ENCODE measurements at places on chromosomes 7 and 10.

DNA sequence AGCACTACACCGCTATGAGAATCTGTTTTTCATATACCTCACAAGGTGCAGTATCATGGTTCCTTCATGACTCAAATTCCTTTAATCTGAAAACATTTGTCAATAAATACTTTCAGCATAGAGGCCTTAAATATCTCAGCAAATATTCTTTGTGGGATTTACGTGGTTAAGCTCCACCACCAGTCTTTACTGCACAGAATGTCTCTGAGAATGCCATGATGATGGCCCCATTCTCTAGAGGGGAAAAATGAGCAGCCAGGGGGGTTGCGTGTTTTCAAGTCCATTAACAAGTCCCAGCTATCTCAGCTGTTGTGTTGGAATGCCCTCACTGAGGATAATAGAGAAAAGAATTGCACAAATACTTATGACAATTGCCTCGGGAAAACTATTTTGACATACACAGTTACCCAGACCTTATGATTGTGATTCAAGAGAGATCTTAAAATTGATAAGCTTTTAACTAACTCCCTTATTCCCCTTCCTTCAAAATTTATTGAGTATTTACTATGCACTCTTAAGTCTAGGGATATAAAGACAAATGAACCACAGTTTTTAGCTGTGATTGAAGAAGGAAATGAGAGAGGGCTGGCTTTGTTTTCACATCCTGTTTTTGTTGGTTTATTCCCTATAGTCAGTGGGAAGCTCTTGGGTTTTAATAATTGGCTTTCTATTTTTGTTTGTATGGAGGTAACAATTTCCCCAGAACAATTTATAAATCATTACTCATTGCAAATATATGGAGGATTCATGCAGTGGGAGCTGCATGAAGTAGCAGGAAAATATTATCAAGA, 176.5 kb upstream of the VWC2 start:
- no peak for DNase-seq

DNA sequence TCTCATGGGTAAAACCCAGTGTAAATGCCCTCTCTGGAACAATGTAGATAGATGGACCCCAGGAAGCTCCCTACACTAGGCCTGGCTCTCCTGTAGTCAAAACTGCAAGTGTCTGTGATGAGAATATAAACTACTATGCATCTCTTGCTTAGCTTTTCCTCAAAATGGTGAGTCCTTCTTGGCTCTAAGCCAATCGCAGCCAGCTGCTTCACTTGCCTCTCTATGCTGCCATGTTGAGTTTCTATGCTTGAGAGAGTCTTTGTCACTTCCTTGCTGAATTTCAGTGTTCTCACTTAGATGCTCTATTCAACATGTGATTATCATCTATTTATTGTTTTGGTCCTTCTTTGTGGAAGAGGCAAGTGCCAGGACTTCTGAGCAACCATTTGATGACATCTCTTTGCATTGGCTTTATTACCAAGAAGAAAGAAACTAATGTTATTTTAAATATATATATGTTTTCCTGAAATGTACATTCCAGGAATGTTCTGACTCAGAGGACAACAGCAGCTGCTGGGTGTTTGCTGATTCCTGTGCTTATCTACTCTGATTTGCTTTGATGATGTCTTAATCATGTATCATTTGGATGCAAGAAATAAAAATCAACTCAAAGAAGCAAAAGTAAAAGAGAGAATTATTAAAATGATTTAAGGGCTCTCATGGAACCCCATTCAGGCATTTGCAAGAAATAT, 16.6 kb downstream of the TAS2R40 start:
- DNase-seq = no peak

DNA sequence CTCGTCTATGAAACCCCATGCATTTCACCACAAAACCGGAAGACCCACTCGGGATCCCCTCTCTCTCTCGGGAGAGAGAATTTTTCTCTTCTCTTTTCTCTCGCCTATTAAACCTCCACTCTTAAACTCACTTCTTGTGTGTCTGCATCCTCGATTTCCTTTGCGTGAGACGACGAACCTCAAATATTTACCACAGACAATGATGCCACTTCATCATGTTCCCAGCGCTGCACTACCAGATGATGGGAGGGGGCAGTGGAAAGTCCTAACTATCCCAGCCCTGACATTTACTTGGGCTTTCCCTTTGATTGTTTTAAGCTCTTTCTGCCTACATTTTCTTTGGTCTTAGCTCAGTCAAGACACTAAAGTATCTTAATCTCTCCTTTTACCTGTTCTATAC, 906.7 kb downstream of the GRID1 start:
- DNase-seq = no peak

- no peak for DNase-seq
These were observed 41.0 kb upstream of the PTF1A start for GRCh38 chr10:23151071-23151470.

GRCh38 chr7:5231811-5232484, 41.9 kb downstream of the WIPI2 start:
- DNase-seq = no peak

DNA sequence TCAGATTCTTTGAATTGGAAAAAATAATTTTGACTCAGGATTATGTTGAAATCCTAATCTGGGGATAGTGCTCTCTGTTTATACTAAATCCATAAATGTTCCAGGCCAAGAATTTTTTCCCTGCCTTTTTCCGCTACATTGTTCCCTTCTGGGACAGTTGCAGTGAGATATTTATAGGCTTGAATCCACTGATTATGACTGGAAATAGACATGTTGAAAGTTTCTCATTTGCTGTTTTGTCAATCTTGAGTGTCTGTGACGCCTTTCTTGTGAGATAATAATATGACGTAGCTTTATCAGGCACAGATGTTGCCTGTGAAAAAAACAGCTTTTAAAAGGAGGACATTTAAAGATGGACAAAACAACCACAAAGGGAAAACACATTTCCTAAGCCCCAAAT, 155.9 kb downstream of the ARID5B start:
- no peak for DNase-seq

- DNase-seq = no peak
These were observed 78.9 kb downstream of the ANLN start for GRCh38 chr7:36468370-36469101.

- peak; percentile 17 for DNase-seq
These were observed 18.4 kb downstream of the HPS6 start for GRCh38 chr10:102083541-102083940.

- DNase-seq = no peak
These were observed 91.3 kb upstream of the PRKG1 start for GRCh38 chr10:50982989-50983388.

DNA sequence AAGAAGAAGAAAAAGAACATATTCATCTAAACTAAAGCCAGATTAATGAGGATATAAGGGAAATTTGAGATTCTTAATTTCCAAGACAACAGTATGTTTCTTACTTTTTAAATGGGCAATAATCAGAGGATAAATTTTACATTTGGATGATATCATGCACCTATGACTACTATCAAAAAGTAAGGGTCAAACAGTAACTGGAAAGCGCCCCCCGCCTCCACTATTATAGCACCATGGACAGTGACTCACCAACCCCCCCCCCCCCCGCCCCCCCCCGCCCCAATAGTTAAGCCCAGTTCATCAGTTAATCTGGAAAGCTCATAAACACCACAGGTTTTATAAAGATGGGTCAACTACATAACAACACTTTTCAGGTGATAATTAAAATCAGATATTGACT, 194.3 kb upstream of the DGKB start:
- DNase-seq = no peak

- peak; percentile 71 for DNase-seq
These were observed 101.4 kb upstream of the FAM133B start for GRCh38 chr7:92691578-92691977.

- DNase-seq = peak; percentile 82
These were observed 138.2 kb downstream of the SVIL start for GRCh38 chr10:29496341-29497162.

DNA sequence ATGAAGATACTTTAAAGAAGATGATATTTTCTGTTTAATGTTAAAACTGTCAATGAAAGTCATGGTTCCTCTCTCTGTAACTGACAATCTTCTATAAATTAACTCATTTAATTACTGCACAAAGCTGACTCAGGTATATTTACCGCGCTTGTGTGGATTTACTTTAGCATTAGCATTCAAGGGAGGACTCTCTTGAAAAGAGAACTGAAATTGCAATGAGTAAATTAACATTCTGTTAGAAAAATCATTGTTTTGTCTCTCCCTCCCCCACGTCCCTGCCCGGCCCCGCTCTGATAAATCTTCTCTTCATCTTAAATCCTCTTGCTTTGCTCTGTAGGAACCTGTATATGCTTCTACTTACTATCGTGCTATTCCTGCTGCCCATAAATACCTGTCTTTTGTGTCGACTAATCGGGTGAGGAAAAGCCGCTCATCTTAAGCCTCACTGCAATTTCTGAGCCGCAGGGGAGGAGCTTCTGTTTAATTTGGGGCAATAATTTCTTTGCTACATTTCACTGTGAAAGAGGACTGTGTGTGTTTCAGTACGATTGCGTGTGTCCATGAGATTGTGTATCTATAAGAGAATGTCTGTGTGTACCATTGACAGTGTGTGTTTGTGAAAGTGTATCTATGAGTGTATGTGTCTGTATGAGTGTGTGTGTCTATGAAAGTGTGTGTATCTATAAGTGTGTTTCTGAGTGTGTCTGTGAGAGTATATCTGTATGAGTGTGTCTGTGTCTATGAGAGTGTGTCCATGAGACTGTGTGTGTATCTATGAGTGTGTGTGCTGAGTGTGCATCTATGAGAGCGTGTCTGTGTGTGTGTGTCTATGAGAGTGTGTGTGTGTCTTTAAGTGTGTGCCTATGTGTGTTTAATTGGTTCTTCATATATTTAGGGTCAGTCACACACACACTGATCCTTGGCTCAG, 46.5 kb upstream of the LYZL2 start:
- peak; percentile 76 for DNase-seq

- DNase-seq = no peak
These were observed 183.1 kb downstream of the NRP1 start for GRCh38 chr10:33151344-33151864.

DNA sequence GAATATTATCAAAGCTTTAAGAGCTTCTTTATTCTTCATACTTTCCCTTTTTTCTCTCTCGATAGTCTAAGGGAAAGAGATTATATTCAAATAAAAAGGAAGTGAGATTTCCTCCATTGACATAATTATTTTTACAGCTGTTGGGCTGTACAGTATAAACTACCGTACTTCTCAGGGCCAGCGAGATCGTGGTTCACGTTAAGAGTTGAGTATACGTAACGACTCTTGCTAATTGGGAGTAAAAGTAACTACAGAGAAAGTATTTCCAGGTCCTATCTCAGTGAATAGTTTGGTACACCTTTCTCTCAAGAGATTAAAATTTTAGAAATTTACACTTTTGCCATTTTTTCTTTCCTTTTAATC, 57.8 kb downstream of the INPP5F start:
- DNase-seq = no peak

DNA sequence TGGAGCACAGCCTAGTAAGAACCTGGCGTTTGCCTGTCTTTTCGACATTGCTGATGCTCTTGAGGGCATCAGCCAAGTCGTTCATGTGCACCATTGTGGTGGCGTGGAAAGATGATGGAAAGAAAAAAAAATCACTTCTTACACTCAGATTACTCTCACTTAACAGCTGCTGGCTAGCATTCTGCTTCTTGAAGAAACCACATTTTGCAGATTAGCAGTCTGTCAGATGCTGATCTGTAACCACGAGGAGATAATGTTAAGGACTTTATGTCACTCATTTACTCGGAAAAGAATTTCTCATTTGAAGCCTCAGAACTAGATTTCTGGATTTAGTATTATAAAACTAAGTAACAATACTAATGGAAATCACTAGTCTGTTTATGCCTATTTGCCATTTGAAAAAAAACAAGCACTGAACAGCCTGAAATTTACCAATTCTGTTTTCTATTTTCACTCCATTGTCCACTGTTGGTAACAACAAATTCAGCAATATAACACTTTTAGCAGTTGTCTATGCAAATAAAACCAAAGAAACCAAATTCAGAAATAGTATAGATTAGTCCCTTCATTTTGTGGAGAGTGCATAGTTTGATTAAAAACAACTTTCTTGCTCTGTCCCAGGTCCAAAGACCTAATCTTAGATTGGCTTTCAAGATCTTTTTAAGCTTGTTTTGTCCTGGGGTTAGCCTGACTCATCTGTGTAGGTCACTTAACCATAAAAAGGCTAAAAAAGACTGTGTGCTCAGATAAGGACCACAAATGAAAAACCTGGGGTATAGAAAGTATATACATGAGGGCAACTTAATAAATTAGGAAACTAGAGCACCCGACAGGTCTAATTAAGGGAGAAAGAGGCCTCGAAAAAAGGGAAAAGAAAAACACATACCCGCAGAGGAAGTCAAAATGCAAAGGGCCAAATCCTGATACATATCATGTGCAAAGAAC, 67.5 kb downstream of the NT5C2 start:
- peak; percentile 92 for DNase-seq

GRCh38 chr7:72405871-72406270, 6.3 kb downstream of the CALN1 start:
- DNase-seq = no peak

- no peak for DNase-seq
These were observed 43.2 kb upstream of the NRP1 start for GRCh38 chr10:33377658-33378025.

DNA sequence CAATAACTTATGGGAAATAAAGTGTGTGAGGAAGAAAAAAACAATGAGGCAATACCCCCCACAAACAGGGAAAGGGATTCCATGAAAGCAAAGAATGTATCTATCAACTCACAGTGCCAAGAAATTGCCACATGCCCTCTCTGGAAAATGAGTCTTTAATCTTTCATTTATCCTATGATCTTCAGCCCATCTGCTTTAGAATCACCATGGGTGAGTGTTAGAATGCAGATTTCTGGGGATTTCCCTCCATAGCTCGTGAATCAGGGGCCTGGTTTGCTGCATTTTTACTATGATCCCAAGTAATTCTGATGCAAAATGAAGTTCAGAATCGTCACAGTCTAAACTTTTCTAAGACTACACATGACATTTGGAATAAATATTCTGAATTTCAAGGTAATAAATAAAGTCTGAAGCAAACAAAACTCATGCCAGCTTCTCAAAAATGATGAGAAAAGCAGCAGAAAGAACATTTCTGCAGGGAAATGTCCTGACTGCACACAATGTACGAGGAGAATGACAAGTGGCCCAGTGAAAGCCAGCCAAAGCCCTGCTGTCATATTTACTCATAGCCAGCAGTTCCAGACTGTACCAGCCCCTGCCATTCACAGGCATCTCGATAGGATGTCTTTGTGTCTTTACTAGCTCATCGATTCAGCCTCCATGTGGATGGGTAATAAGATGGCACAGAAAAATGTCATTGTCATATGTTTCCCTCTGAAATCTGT, 167.1 kb downstream of the ELMO1 start:
- peak; percentile 15 for DNase-seq
